ENCODE measurements at places on chromosomes 6 and 20.

DNA sequence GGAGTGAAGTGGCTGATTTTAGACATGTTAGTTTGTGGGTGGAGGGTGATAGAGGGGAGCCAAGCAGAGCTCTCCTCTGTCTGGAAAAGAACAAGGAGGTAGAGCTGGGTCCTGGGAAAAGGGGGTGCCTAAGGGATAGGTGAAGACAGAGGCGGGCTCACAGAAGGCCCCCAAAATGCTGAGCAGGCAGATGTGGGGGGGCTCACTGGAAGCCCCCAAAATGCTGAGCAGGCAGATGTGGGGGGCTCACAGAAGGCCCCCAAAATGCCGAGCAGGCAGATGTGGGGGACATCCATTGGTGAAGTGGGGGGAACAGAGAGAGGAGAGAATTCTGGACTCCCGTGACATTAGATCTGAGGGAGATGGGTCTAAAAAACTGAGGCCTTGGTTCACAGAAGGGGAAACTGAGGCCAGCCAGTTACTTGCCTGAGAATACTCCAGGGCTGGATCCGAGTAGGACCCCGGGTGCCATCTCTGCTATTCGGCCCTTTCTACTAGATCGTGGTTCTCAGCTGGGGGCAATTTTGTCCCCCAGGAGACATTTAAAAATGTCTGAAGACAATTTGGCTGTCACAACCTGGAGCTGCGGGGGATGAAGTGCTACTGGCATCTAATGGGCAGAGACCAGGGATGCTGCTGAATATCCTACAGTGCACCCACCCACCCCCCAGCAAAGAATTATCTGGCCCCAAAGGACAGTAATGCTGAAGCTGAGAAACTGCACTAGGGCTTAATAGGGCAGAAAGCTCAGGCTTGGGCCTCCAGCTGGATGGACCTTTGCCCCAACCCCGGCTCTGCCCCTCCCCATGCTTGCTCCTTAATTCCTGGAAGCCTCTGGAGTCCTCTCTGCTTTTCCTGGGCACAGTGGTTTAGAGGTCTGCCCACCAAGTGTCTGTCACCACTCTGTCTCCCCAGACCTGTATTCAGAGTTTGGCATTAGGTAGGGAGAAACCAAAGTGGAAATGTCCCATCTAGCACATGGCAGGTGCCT lies 2.1 kb downstream of the LPIN3 start:
- ATAC-seq = no peak
- H3K36me3 ChIP-seq = peaks cover 8% of the 10 kb centered on the region
- no peaks in the 10 kb centered on the region for H3K4me1 ChIP-seq
- no peaks in the 10 kb centered on the region for H3K27me3 ChIP-seq
- no peak overlapping the region for H3K27ac ChIP-seq
- no peak overlapping the region for H3K4me3 ChIP-seq

- H3K36me3 ChIP-seq = no peaks in the 10 kb centered on the region
- H3K4me3 ChIP-seq = no peak overlapping the region
- ATAC-seq = no peak
- H3K27ac ChIP-seq = no peak overlapping the region
These were observed 91.9 kb downstream of the MYLK4 start for GRCh38 chr6:2658788-2659187.

DNA sequence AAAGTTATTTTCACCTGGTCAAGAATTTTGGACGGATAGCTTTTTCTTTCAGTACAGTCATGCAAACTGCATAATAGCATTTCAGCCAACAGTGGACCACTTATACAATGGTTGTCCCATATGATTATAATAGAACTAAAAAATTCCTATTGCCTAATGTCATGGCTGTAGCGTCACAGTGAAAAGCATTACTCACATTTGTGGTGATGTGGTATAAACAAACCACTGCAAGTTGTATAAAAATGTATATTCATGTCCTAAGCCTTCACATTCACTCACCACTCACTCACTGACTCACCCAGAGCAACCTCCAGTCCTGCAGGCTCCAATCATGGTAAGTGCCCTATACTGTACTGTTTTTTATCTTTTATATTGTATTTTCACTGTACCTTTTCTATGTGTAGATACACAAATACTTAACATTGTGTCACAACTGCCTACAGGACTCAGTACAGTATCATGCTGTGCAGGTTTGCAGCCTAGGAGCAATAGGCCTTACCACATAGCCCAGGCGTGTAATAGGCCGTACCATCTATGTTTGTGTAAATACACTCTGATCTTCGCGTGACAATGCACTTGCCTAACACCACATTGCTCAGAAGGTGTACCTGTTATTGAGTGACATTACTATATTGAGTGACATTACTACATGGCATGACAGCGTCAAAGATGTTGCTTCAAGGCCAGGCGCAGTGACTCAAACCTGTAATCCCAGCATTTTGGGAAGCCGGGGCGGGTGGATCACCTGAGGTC lies 17.9 kb downstream of the ABHD12 start:
- no peak overlapping the region for H3K4me3 ChIP-seq
- no peak overlapping the region for H3K27ac ChIP-seq
- peaks cover 3% of the 10 kb centered on the region for H3K36me3 ChIP-seq
- no peak for ATAC-seq
- H3K4me1 ChIP-seq = no peaks in the 10 kb centered on the region
- no peaks in the 10 kb centered on the region for H3K27me3 ChIP-seq

GRCh38 chr6:79048611-79049010 lies 29.4 kb downstream of the PHIP start:
- no peak overlapping the region for H3K4me3 ChIP-seq
- peaks cover 35% of the 10 kb centered on the region for H3K36me3 ChIP-seq
- H3K4me1 ChIP-seq = no peaks in the 10 kb centered on the region
- H3K27me3 ChIP-seq = no peaks in the 10 kb centered on the region
- no peak for ATAC-seq
- H3K27ac ChIP-seq = no peak overlapping the region

DNA sequence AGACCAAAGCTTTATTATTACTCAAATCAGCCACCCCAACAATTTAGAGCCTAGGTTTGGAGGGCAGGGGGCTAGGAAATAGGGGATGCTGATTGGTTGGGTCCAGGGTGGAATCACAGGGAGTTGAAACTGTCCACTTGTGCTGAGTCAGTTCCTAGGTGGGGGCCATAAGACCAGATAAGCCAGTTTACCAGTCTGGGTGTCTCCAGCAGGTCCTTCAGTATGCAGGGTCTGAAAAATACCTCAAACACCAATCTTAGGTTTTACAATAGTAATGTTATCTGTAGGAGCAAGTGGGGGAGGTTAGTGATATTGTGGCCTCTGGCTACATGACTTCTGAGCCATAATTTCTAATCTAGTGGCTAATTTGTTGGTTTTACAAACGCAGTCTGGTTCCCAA lies 63.2 kb downstream of the UBR2 start:
- peak overlapping the region; percentile 23 for H3K27ac ChIP-seq
- ATAC-seq = no peak
- peaks cover 3% of the 10 kb centered on the region for H3K4me1 ChIP-seq
- H3K27me3 ChIP-seq = no peaks in the 10 kb centered on the region
- H3K4me3 ChIP-seq = no peak overlapping the region
- H3K36me3 ChIP-seq = no peaks in the 10 kb centered on the region

- H3K4me1 ChIP-seq = peaks cover 19% of the 10 kb centered on the region
- peaks cover 10% of the 10 kb centered on the region for H3K36me3 ChIP-seq
- no peak overlapping the region for H3K27ac ChIP-seq
- no peak overlapping the region for H3K4me3 ChIP-seq
- ATAC-seq = no peak
These were observed 64.4 kb downstream of the EZR start for GRCh38 chr6:158754738-158755137.

- no peak overlapping the region for H3K27ac ChIP-seq
- H3K4me1 ChIP-seq = peaks cover 25% of the 10 kb centered on the region
These were observed 5.3 kb downstream of the RNF144B start for GRCh38 chr6:18392346-18392877.

DNA sequence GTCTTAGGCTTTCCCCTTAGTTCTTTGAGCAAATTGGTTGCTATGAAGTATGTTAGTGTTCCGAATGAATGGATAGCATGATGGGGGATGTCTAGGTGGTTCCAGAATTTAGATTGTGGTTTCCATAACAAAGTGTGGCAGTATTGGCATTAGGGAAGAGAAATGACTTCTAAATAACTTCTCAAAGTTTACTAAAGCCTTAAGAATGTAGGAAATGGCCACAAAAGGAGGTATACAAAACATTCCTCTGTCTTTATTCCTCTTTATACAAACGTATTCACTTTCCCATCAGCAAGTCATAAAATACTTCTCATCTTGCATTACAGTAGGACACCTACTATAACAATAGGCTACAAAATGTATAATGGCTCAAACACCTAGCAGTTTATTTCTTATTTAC lies 279.6 kb downstream of the ESR1 start:
- no peaks in the 10 kb centered on the region for H3K4me1 ChIP-seq
- no peaks in the 10 kb centered on the region for H3K36me3 ChIP-seq
- no peak overlapping the region for H3K27ac ChIP-seq
- no peak for ATAC-seq
- no peaks in the 10 kb centered on the region for H3K27me3 ChIP-seq

GRCh38 chr6:72856801-72857200 lies 234.9 kb downstream of the KCNQ5 start:
- H3K4me1 ChIP-seq = peaks cover under 1% of the 10 kb centered on the region
- H3K27ac ChIP-seq = no peak overlapping the region
- ATAC-seq = no peak
- H3K4me3 ChIP-seq = no peak overlapping the region

GRCh38 chr20:61449057-61449609 lies 197.1 kb downstream of the CDH4 start:
- H3K27me3 ChIP-seq = peaks cover 47% of the 10 kb centered on the region
- ATAC-seq = no peak
- H3K36me3 ChIP-seq = no peaks in the 10 kb centered on the region
- H3K27ac ChIP-seq = no peak overlapping the region
- no peaks in the 10 kb centered on the region for H3K4me1 ChIP-seq

DNA sequence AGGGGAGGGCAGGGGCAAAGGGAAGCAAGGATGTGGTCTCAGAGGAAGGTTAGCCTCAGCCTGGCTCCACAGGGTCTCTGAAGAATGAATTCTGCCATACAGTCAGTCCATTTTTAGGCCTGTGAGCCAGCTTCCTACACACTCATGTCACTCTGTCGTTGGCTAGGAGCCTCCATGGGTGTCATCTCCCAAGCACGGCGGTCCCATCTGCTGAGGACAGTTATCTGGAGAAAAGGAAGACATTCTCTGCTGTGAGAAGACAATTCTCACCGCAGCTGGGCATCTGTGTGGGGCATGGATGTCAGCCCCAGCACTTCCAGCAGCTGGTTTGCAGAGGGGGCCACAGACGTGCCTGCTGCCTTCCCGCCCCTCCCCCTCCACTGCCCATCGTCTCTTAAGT lies 167.6 kb downstream of the LINC00237 start:
- no peak for ATAC-seq
- no peaks in the 10 kb centered on the region for H3K4me1 ChIP-seq
- H3K4me3 ChIP-seq = no peak overlapping the region
- H3K27ac ChIP-seq = no peak overlapping the region
- no peaks in the 10 kb centered on the region for H3K36me3 ChIP-seq

DNA sequence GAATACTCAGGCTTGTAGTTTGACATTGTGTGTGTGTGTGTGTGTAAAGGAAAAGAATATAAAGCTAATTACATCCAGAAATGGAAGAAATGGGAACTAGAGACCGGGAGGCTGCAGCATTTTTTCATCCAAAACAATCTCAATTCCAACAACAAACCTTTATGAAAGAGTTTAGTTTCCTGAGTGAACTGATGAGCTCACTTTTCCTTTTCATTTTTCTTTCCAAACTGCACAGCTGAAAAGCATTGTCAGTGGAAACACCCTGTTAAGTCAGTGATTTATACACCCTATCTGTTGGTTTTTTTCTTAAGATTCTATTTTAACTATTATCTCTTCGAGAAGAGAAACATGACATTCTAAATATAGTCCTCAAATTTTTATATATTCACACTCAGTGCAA lies 130.9 kb downstream of the RFPL4B start:
- no peak overlapping the region for H3K4me3 ChIP-seq
- no peaks in the 10 kb centered on the region for H3K4me1 ChIP-seq
- no peaks in the 10 kb centered on the region for H3K27me3 ChIP-seq
- H3K27ac ChIP-seq = no peak overlapping the region
- ATAC-seq = no peak
- no peaks in the 10 kb centered on the region for H3K36me3 ChIP-seq

- H3K36me3 ChIP-seq = peaks cover 94% of the 10 kb centered on the region
- H3K4me1 ChIP-seq = no peaks in the 10 kb centered on the region
- H3K27me3 ChIP-seq = no peaks in the 10 kb centered on the region
- ATAC-seq = no peak
These were observed 10.2 kb upstream of the DNAJC5 start for GRCh38 chr20:63884506-63885263.

DNA sequence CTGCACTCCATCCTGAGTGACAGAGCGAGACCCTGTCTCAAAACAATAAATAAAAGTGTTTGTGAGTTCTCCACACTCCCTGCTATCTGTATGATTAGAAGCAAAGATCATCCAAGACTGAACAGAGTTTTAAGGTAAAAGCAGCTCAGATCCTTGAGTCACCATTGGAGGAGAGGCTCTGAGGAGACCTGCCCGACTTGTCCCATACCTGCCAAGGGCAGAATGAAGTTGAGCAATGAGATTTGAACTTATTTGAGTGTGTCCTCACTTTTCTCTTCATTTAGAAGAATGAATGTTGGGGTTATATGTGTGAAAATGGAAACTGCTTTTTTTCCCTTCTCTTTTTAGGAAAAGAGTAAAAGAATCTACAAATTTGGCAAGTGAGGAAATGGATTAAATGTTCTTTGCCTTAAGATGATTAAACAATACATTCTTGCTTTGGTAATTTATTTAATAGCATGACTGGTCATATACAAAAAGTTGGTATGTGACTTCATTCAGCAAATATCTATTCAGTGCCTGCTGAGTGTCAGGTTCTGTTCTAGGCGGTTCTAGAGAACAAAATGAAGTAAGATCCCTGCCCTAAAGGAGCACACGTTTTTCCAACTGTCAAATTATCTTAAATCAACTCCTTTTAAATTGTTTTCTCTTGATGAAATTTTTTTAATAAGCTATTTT lies 195.7 kb downstream of the ALDH8A1 start:
- H3K27me3 ChIP-seq = no peaks in the 10 kb centered on the region
- no peaks in the 10 kb centered on the region for H3K4me1 ChIP-seq
- no peak for ATAC-seq
- H3K4me3 ChIP-seq = no peak overlapping the region

DNA sequence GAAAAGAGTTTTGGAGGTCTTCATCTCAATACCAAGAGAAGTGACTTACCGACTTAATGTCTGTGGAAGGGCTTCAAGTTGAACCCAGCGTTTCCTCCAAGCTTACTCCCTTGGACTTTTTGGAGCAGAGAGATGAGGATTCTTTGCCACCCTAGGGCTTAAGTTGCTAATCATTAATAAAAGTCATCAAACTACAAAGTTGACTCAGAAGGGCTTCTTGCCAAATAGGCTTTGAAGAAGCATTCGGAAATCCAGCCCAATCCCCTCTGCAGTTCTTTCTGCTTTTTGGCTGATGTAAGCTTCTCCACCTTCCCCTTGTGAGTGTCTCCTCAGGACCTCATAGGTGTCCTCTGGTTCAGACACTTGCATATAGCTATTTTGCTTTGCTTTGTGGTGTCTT lies at the start of gene SLC17A3:
SLC17A3 (minus strand) TSS at position 126 of the 400 bp plus-strand sequence. CDS start 5,856 bp downstream, outside the sequence.
- H3K27me3 ChIP-seq = no peaks in the 10 kb centered on the region
- H3K4me3 ChIP-seq = no peak within 1 kb of the TSS
- H3K4me1 ChIP-seq = no peaks in the 10 kb centered on the region
- no peak within 1 kb of the TSS for H3K27ac ChIP-seq
